Stimulated activated CD4-positive, alpha-beta T cell treated with anti-CD3 and anti-CD28 coated beads, TNF-alpha, amount 100 ng/mL, for 4 hours (primary cell): ENCODE measurements at places on chromosomes 11 and 22.

GRCh38 chr22:17348464-17349103, 20.7 kb upstream of the CECR2 start:
- DNase-seq: no peak

DNA sequence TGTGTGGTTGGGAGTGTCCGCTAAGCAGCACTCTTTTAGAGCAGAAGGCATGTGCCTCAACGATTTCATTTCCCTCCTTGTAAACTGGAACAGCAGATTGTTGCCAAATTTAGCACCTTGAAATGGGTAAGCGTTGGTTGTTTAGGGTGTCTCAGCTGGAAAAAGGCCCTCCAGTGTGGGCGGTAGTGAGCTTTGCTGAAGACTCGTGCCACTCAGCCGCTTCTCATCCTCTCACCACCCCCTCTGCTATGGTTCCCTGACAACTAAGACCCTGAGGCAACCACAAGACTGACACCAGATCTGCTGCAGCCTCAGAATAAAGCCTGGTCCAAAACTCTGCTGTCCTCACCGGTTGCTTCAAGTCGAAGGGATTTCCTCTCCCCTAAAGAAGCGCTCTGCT, 9.9 kb upstream of the FERMT3 start:
- no peak for DNase-seq

- peak; percentile 9 for DNase-seq
These were observed 4.7 kb upstream of the FAM111B start for GRCh38 chr11:59102259-59102765.

- no peak for DNase-seq
These were observed 17.3 kb upstream of the RAB30 start for GRCh38 chr11:83088965-83089364.

DNA sequence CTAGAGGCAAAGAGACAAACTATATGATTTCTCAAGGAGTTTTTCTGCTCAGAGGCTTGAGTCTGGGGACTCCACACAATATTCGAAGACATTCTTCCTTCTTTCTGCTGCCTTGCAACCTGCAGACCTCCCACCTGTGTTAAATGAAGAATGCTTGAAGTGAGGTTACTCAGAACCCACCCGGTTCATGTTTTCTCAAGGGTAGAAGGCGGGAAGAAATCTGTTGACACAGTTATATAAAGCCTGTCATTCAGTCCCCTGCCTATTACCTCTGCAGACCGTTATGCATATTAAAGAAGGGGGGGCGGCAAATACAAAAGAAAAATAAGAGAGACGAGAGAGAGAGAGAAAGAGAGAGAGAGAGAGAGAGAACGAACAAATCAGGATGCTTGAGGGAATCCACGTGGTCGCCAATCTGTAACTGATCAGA, 2.2 kb upstream of the KMT2A start:
- no peak for DNase-seq

DNA sequence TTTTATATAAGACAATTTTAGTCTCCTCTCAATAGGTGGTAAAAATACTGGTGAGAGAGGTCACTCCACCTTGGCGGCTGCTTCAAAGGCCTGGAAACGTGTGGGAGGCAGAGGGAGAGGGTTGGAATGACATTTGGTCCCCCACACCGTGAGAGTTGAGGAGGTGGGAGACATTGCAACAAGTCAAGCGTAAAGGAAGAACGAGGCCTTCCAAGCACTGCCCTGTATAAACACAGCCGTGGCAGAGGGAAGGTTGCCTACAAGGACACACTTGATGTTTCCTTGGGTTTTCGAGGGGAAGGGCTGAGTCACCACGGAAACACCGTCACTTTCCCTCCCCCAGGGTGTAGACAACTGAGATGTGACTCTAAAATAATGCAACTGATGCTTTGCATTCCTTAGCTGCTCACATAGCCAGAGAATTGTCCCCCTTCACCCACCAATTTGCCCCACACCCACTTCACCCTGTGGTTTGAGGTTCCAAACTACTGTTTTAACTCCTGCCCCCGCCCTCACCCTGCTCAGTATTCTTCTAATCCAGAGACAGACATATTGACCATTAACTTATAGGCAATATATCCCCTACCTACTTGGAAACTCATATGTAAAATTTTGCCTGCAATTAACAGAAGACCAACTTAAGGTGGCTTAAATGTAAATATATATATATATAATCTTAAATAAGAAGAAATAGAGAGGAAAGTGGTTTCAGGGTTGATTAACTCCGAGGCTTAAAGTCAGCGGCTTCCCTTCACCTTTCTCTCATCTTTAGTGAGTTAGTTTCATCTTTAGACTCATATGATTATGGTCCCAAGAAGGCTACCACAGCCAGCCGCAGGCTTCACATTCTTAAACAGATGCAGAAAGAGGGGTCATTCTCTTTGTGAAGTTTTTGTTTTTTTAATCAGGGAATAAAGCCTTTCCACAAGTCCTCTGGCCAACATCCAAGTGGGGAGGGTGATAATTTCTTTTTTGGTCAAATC, 54.1 kb upstream of the BDNF start:
- DNase-seq: no peak

DNA sequence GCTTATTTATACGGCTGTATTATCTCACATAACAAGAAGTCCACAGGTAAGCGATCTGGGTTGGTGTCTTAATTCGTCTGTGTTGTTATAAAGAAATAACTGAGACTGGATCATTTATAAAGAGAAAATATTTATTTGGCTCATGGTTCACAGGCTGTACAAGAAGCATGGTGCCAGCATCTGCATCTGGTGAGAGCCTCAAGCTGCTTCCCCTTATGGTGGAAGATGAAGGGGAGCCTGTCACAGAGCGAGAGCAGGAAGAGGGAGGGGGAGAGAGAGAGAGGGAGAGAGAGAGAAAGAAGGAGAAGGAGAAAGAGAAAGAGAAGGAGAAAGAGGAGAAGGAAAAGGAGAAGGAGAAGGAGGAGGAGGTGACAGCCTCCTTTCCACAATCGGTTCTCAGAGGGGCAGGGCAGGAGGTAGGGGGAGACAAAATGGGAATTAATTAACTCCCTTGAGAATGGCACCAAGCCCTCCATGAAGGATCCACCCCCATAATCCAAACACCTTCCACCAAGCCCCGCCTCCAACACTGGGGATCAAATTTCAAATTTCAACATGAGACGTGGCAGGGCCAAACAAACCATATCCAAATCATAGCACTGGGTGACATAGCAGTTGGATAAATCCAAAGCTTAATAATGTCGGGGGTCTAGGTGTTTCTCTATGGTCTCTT, 15.0 kb upstream of the TRIM44 start:
- no peak for DNase-seq

DNA sequence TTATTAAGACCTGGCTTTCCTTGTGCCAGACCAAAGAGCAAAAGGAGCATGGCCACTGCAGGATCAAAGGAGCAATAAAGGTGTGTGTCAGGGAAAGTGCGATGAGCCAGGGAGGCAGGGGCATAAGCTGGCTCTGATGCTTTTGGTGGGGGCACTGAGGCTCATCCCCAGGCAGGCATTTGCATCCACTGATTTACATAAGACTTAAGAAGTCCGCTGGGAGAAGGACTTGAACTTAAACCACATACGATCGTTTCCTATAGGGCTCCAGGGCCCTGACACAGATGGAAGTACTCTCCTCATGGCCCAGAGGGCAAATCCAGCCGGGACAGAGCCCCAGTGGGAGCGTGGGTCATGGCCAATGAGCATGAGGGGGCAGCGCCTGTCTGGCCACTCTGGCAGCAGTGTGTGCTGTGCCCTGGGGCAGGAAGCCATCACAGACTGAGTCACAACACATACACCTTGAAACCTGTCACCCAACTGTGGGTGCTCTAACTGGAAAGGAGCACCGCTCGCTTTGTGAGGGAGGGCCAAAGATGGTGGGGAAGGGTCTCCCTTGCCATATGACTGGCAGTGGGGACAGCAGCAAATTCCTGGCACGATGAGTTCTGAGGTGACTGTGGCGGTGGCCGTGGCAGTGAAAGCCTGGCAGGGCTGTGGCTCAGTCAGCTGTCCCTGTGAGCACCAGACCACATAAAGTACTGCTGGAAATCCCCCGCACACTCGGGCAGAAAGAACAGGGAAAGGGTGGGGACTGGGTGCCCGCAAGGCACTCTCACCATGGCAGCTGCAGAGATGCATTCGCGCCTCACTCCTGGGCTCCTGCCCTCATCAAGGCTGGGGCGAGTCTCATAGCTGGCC, 79.4 kb upstream of the LMO1 start:
- DNase-seq: no peak

DNA sequence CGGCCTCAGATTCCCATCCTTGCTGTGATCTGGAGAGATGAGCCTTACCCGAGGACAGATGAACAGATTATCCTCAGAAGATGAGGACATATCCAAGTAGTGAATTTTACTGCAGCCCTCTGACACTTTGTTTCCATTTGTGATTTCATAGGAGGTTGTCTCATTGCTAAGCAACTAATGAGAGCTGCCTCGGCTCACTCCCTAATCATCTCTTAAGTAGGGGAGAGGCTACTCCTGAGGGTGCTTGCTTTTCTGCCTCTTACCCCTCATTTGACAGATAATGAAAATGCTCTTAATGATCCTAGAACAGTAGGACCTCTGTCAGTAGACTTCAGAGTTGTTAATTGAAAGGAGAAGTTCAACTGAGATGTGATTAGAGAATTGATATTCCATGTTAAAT, 150.9 kb downstream of the TBC1D22A start:
- no peak for DNase-seq

GRCh38 chr22:40410272-40410671, 39.9 kb downstream of the SGSM3 start:
- DNase-seq: no peak

- DNase-seq: no peak
These were observed 72.9 kb downstream of the ABTB2 start for GRCh38 chr11:34284811-34285481.

- DNase-seq: no peak
These were observed 12.3 kb downstream of the TNRC6B start for GRCh38 chr22:40189997-40190396.

DNA sequence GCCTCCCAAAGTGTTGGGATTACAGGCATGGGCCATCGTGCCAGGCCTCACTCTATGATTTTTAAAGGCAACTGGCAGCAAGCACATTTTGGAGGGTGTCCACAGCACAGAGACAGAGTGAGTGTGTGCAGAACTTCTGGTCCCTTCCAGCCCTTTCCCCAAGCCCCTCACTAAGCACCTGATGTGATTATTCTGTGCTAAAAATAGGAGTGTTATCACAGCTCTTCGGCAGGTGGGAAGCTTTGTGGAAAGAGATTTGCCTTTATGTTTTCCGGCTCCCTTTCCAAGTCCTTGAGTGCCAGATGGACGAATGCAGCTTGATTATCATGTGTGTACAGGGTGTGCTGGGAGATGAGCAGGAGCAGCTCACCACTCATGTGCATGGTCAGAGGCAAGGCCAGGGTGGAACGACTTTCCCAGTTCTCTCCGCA, 310.8 kb downstream of the DDX10 start:
- DNase-seq: no peak

DNA sequence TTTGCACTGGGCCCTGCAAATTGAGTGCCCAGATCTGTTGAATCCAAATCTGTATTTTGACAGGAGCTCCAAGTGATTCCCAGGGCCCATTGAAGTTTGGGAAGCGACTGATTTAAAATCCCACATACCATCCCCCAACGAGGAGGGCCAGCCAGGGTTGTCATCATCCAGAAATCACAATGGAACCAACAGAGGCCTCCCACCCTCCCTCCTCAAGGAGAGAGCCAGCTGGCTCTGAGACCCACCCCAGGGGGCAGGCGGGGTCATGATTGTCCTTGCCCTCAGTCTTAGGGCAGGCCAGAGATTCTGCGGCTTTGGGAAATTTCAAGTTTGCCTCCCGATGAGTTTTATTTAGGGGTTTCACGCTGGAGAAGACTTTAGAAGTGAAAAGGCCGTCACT, 358.2 kb downstream of the MN1 start:
- no peak for DNase-seq

DNA sequence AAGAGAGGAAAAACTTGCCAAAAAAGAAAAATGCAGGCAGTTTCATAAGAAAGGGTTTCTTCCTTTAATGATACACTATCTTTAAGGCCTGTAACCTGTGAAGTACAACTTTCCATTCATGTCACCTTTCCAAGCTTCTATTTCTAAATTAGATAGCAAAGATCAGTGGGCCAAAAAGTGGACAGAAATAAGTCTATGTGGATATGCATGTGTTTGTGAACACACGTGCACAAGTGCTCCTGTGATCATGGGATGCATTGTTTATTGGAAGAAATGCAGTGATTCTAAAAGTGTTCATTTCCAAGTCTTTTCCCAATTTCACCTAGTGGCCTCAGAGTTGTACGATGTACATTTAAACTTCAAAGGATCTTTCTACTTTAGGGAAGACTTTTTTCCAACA, 230.0 kb upstream of the BLID start:
- no peak for DNase-seq

DNA sequence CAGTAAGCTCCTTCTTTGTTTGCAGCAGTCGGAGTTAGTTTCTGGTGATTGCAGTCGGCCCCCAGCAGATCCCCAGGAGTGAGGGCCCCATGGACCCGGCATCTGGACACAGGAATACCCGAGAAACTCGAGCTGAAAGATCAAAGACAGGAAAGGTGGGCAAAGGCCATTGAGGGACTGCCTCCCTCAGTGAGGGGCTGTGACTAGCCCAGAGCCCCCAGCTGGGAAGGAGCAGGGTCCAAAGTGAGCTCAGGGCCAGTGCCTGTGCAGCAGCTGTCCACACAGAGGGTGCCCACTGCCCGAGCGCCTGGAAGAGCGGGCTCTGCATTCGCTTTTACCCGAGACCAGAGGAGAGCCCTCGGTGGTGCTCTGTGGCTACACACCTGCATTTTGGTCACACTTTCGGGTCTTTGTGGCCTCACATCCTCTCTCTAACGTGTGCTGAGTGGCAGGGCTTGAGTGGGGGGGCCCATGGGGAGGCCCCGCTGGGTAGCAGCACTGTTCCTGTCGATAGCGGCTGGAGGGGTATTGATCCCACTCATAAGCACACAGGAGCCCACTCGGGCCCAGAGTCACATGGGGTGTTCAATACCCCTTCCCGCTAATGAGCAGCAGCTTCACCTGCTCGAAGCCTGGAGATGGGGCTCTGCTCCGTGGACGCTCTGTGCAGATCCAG, 532.9 kb downstream of the TBC1D22A start:
- DNase-seq: no peak

DNA sequence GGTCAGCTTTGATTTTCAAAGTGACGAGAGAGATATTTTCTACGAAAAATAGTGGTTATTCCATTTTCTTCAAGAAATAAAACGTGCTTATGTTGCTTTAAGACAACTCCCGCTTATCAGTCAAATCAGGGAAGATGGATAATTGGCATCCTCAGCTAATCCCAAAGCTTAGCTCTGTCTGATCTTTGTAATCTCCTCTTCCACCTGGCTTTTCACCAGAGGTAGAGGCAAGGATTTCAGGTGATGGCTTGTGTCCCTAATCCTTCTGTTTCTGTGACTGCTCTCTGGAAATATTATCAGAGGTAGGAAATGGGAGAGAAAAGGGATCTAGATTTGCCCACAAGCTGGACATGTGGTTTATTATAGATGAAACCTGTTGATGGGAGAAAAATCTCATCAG, 78.9 kb downstream of the DBX1 start:
- no peak for DNase-seq

- DNase-seq: no peak
These were observed 51.0 kb downstream of the SVIP start for GRCh38 chr11:22778642-22779041.
